ENCODE measurements at places on chromosomes 16 and 17.

DNA sequence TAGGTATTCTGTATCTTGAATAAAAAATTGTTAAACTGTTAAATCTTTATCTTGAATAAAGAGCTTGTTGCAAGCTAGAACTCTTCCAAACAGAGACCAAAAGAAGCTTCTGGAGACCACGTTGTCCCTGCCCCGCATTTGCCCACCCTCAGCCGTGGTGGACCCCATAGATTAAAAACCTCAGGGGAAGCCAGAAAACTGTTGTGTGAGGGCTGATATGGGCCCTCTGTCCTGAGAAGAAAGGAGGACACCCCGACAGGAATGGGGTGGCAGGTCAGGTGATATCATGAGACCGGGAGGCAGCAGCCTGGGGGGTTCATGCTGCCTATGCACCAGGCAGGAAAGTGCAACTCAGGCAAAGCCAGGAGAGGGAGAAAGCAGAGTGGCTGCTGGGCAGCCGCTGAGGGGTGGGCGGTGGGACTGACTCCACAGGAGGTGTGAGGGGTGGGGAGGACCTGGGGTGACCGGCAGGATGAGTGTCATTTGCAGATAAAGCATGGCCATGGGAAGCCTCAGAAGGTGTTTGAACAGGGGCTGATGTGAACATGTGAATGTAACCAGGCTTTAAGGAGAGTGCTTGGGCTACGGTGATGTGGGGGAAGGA lies 147.8 kb downstream of the IRF8 start:
- no peak for DNase-seq

DNA sequence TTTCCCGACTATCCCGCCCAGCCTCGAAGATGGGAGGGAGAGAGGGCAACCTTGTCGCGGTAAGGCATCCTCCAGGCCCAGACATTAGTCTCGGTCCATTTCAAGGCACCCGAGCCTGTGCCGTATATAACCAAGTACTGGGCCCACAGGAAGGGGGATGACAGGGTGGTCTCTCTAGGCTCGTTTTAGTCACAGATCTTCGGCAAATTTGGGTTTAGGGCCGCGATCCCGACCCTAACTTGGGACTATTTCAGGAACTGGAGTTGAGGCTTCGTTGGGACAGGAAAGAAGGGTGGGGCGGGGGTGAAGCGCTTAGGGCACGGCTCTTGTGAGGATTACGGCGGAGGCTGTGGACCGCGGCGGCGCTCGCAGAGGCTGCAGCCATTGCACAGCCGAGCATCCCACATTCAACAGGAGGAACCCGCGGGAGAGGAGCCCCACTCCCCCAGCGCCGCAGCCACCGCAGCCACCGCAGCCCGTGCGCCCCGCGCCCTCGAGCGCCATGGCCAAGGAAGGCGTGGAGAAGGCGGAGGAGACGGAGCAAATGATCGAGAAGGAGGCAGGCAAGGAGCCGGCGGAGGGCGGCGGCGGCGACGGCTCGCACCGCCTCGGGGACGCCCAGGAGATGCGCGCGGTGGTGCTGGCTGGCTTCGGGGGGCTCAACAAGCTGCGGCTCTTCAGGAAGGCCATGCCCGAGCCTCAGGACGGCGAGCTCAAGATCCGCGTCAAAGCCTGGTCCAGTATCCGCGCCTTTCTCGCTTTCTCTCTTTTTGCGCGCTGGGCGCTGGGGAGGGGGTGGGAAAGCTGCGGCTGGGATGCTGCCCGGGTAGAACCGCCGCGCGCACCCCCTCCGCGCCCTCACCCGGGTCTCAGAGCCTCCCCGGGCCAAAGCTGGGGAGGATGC lies at the start of gene VAT1L:
Gene VAT1L, plus strand, starts transcription at position 384 of the 904 bp plus-strand sequence. Its CDS starts 119 bp downstream, at position 503.
- no peak for DNase-seq

DNA sequence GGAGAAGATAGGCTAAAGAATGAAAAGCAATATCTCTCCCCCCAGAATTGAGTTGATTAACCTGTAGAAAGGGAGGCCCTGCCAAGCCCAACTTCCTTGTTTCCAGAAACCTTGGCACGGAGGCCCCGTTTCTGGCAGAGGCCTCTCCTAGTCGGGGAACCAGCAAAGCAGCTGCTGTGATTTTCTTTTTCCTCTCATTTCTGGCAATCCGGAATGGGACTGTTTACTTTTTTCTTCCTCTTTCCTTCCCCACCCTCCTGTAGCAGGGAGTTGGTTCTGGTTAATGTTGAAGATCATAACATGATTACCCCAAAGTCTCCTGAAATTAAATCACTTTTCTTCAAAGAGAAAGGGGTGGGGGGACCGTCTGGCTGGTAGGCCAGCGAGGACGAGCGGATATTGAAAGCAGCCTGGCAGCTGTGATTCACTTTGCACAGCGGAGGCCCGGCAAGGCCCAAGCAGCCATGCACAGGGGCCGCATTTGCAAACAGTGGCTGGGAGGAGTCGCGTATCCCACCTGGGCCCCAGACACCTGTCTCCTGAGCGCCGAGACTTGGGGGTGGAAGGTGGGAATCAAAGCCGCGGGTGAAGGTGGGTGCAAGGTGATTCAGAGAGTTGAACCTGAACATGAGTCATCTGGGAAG lies 51.5 kb downstream of the NTN1 start:
- no peak for DNase-seq

- DNase-seq, result no peak
Observed at GRCh38 chr16:15593235-15593634, 49.7 kb downstream of the MARF1 start.

- DNase-seq, result no peak
Observed at GRCh38 chr17:63474586-63475460, 2.0 kb upstream of the ACE start.

- DNase-seq, result no peak
Observed at GRCh38 chr17:59727817-59728533, 20.5 kb downstream of the VMP1 start.

- DNase-seq, result peak; percentile 65
Observed at GRCh38 chr17:82257473-82257872, 16.0 kb downstream of the CSNK1D start.

GRCh38 chr16:14177704-14178103 lies 106.6 kb downstream of the MRTFB start:
- DNase-seq, result no peak
